Stimulated activated CD4-positive, alpha-beta T cell treated with anti-CD3 and anti-CD28 coated beads, Interleukin-4, amount 100 ng/mL, for 4 hours (primary cell): ENCODE measurements at places on chromosomes 7 and 10.

- DNase-seq = no peak
Observed at GRCh38 chr10:33801705-33802104, 467.2 kb upstream of the NRP1 start.

DNA sequence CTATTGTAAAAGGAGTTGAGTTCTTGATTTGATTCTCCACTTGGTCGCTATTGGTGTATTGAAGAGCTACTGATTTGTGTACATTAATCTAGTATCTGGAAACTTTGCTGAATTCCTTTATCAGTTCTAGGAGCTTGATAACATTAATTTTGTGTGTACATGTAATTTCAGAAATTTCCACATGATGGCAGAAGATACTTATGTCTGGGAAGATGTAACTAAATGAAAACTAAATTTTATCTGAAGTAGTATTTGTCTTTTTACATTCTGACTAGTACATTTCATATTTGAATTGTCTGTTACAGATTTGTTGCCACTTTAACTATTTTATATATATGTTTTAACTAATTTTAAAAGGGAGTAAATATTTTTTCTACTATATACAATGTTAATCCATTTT, 27.6 kb downstream of the SDHAF3 start:
- no peak for DNase-seq

DNA sequence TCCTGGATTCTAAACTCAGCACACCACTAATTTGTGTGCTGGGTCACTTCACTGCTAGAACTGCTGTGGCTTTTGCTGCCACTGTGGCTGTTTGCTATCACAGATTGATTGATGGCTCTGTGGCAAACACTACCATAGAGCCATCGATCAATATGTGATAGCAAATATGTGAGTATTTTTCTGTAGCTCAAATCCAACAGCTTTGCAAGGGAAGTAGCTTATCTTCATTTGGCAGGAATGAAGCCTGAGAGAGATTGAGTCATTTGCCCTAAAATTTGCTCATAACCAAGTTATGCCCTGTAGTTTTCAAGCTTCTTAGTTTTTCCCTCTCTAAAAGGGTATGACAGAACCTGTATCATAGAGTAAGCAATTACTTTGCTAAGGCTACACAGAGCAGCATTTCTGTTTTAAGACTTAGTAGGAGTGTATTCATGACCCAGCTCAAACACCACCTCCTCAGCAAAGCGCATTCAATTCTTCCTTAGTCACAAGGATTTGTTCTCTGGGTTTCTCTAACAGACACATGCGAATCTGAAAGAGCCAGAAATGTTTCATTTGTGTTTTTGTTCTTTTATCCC, 43.1 kb downstream of the MINPP1 start:
- no peak for DNase-seq

GRCh38 chr7:121500360-121501058, 104.4 kb upstream of the FAM3C start:
- no peak for DNase-seq

DNA sequence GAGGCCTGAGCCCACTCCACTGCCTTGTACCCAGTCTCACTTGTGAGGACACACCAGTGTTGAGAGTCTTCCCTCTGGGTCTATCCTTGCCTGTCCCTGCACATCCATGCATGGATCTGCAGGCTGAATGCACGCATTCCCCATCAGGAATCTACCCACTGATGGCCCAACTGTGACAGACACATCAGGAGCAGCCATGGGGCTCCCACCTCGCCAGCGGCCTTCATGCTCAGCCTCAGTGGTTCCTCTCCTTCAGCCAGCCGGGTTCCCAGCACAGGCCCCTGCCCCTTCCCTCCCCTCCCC, 21.3 kb downstream of the ANTXRL start:
- no peak for DNase-seq

DNA sequence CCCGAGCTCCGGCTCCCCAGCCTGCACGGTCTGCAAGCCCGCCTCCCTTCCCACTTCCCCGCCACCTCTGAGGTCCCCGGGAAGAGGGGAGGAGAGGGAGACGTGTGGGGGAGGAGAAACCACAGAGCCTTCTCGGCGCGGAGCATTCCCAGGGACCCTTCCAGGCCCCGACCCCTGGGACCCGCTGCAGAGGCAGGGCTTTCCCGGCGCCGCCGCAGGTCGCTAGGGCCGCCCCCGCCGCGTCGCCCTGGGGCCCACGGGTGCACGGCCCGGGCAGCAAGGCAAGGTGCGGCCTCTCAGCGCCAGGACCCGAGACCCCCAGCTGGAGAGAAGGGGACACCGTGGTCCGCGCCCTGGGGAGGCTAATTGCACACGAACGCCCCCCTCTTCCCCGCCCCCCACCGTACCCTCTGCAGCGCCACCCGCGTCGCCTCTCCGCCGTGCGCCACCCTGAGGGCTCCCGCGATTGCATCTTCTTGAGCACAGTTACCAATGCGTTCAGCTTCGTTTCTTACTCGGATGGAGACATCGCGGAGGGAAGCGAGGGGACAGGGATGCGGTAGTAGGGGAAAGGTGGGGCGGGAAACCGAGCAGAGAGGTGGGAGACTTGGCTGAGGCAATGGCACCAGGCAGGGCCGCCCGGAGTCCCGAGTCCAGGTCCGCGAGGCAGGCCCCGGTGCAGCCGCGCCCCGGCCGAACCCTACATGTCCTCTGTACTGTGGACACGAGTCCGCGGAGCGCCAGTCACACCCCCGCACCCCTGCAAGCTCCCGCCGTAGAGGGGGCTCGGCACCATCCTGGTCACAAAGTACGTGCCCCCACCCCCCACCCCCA, 28.9 kb downstream of the SKIDA1 start:
- DNase-seq = peak; percentile 48
